ENCODE measurements at places on chromosomes 3 and 15.

DNA sequence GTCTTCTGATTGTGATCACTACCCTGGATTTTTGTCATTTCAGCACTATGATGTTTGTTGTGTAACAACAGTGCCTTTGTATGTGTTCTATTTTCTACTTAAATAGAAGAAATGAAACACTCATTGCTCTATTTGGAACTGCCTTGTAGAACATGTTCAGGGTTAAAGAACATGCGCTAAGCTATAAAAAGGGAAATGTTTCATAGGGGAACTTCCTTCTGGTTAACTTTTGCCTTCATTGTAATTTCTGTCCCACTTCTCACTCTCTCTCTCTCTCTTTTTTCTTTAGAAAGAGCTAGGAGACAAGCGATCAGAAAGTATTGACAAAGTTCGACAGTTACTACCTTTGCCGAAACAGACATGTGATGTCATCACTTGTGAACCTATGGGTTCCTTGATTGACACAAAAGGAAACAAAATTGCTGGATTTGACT is at the start of gene P2RY12:
TSS of gene P2RY12 (minus strand) at position 13 of the 434 bp plus-strand sequence. CDS start 45,908 bp downstream, outside the sequence.
- peak; percentile 44 for DNase-seq

DNA sequence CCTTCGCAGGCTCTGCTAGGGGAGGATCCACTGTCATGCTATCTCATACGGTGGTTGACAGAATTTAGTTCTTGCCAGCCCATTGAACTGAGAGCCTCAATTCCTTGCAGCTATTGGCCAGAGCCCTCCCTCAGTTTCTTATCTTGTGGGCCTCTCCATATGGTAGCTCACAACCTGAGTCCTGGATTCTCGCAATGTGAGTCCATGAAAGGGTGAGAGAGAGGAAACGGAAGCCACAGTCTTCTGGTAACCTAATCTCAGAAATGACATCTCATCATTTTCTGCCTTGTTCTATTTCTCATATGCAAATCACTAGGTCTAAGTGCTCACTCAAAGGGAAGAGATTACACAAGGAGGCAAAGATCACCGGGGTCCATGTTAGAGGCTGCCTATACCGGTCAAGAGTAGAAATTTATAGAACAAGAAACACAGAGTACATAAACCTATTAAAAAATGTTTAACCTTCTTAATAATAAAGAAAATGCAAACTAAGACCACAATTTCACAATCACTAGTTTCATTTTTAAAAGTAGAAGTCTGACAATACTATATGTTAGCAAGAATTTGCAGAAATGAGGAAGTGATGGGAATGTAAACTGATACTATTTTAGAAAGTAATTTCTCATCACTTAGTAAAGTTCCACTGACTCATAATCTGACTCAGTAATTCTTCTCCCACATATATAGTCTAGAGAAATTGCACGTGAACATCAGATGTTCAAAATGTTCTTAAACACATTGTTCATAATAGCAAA is 378.4 kb upstream of the AGTR1 start:
- peak; percentile 24 for DNase-seq

DNA sequence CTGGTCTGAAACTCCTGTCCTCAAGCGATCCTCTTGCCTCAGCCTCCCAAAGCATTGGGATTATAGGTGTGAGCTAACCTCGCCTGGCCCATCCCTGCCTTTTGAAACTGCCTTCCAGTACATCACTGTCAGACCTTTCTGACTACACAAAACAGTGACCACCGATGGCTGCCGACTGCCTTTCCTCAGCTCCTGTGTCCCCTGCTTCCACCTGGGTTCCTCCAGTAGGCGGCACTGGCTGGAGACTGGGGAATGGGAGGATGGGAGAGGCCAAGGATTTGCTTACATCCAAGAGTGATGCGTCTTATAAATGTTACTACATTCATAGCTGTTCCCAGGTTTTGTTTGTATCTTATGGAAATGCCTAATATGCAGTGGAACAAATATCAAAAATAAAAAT is 242.8 kb downstream of the BBX start:
- no peak for DNase-seq

DNA sequence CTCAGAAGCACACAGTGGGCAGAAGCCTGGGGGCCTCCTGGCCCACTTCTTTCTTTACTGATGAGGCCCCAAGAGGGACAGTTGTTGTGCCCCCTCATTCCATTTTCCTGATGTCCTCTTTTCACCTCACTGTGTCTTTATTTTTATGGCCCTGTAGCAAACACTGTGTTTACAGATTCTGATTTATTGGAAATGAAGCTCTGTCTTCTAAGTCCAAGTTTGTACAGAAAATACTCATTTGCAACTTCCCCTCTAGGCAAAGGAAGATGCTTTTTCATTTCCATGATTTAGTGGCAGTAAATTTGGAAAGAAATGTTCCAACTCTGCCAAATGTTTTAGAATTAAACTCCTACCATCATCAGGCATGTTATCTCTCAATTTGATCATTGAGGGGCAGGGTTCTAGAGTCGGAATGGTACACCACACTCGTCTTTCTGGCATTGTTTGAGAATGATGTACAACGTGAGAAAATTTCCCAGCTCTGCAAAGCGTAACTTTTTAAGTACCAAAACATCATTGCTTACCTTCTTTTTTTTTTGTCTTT is 129.7 kb downstream of the ARNT2 start:
- no peak for DNase-seq

DNA sequence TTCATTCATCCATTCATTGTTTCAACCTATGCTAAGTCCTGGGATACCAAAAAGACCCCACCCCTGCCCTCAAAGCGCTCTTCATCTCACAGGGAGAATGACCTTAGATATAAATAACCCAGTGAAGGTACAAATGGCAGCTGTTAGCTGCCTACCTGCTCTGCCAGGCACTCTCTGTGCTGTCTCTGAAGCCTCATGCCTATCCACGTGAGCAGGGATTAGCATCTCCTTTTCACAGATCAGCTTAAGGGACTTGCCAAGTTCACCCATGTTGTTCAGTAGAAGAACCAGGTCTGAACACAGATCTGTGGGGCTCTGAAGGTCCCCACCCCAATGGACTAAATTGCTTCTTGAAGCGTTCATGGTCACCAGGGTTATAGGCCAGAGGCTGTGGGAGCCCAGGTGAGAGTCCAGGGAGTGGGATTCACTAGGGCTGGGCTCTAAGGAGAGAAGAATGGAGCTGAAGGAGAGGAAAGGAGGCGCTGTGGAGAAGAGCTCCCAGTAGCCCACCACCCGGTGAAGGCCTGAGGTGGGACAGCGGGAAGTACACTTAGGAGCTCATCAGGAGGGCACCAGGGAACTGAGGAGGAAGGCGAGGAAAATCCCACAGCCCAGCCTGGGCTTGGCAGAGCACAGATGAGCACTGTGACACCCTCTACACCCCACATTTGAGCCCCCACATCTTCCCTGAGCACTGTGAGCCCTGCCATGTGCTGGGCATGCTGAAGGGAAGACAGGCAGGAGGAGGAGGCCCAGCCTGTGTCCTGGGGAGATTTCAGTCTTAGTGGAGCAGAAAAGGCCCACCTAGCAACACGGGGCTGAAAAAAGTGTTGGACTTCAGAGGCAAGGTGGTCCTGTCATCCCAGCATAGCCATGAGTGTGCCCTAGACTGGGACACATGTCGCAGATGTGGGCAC is 20.4 kb downstream of the RBP1 start:
- no peak for DNase-seq

GRCh38 chr3:76610150-76610549 is 429.7 kb upstream of the ROBO2 start:
- DNase-seq = no peak

GRCh38 chr3:67564008-67564407 is 90.4 kb downstream of the SUCLG2 start:
- DNase-seq = no peak

DNA sequence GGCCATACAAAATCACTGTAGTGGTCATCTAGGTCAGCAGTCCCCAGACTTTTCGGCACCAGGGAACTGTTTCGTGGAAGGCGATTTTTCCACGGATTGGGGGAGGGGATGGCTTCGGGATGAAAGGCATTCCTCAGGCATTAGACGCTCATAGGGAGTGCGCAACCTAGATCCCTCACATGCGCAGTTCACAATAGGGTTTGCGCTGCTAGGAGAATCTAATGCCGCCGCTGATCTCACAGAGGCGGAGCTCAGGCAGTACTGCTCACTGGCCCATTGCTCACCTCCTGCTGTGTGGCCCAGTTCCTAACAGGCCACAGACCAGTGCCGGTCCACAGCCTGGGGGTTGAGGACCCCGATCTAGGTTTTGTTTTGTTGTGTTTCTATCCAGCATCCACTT is 200.1 kb downstream of the SLC9A9 start:
- no peak for DNase-seq

All from NAMALWA (cell line).